Substantia nigra (tissue), 51 donors: ENCODE measurements at places on chromosomes 16 and 17.

DNA sequence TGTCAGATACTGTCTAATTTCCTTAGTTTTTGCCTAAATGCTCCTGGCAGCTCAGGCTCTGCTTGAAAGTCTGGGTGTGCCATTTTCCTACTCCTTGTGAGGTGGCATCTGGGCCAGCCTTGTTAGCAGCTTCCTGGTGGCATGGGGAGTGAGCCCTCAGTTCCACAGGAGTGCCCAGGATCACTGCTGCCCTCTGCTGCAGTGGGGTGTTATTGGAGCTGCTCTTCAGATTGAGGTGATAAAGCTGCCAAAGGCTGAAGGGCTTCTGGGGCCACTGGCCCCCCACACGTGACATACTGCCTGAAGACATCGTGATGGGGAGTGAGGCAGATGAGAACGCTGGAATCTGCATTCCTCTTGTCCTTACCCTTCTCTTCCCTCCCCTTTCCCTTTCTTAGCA lies 27.4 kb downstream of the CEP95 start:
- DNase-seq: no peak

DNA sequence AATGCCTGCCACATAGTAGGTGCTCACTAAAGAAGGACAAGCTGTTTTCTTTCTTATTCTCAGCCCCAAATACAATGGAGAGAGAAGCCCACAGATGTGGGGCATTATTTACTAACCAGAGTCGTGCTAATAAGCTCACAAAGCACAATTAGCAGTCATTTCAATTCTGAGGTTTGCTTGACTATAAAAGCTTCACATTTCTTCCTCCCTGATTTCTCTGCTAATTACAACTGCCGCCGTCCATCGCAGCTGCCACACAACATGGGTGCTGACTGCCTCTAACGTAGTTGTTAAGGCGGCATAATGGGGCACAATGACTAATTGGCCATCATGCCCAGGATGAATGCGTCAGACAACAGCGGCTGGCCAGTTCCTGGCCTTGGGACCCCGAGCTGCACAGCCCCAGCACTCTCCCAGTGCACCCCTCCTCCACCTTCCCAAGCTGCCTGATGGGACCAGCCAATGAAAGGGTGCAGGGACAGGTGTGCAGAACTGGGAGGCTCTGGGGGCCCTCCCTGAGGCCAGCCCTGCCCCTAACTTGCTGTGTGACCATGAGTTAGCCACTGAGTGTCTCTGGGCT lies 109.2 kb downstream of the CCT6B start:
- no peak for DNase-seq

- no peak for DNase-seq
These were observed 19.1 kb downstream of the UNC13D start for GRCh38 chr17:75825149-75825552.

- no peak for DNase-seq
These were observed 16.6 kb upstream of the CBX8 start for GRCh38 chr17:79813297-79814126.

DNA sequence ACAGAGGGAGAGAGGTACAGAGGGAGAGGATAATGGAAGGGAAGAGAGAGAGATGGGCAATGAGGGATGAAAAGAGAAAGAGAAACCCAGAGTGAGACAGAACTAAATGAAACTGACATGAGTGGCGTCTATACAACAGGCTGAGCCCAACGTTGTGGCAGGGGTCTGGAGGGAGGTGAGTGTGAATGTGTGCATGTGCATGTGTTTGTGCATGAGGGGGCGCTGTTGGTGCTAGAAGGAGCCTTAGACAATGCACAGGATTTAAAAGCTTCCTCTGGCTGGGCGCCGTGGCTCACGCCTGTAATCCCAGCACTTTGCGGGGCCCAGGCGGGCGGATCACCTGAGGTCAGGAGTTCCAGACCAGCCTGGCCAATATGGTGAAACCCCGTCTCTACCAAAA lies 454.8 kb upstream of the CDH11 start:
- DNase-seq: no peak

DNA sequence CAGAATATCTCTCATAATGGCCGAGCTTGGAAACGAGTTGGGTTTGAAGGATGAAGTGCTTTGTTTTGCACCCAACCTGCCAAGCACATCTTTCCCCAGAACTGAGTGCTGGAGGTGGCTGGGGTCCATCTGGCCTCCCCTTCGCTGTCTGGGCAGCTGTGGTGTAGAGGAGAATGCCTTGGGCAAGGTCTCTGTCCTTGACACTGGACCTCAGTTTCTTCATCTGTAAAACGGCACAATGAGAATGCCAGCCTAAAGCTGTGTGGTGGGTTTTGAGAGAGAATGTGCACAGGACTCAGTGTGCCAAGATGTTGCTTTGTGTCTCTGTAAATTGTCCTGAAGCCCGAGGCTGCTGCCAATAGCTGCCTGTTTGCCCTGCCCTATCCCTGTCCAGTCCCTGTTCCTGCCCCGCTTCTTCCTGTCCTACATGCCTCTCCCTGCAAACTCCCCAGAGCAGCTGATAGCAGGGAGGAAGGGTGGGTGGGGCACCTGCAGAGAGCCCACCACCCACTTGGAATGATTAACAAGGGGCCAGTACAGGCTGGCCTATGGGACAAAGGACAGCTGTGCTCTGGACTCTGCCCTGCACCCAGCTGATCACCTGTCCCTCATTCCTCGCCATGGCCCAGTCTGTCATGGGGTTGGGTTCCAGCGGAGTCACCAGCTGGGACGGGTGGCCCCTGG lies 15.3 kb downstream of the LASP1 start:
- DNase-seq: no peak

DNA sequence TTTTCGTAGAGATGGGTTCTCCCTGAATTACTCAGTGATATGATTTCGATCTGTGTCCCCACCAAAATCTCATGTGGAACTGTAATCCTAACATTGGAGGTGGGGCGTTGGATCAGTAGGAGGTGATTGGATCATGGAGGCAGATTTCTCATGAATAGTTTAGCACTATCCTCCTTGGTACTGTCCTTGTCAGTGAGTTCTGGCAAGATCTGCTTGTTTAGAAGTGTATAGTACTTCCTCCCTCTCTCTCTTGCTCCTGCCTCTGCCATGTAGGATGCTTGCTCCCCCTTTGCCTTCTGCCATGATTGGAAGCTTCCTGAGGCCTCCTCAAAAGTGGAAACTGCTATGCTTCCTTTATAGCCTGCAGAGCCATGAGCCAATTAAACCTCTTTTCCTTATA lies 22.9 kb downstream of the PIGL start:
- no peak for DNase-seq

- DNase-seq: no peak
These were observed 36.3 kb downstream of the MYO15A start for GRCh38 chr17:18144855-18145254.

DNA sequence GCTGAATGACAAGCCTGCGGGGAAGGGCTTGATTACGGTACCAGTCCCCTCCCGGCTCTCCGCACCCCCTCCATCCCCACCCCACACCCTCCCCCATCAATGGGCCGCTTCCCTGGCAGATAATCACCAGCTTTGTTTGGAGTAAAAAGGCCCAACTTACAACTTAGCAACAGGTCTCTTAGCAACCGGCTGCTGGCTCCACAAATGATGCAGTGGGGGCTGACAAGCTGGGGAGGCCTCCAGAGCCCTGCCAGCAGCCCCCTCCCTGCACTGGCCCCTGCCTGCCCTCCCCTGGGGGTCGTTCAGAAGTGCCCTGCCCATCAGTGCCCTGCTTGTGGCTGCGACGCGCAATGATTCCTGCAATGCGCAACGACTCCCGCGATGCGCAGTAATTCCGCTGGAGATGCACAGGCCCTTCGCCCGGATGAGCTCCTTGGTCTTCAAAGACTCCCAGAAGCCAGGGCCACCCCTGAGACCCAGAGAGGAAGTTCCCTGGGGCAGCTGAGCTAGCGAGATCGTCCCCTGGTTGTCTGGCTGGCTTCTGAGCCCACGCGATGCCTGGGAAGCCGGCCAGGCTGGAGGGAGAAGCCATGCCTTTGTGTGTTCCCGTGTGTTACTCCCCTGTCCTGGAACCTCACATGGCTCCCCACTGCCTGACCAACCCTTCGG lies 23.3 kb downstream of the CPNE2 start:
- peak; percentile 87 for DNase-seq

GRCh38 chr17:38727736-38728135 lies 2.4 kb upstream of the CISD3 start:
- DNase-seq: no peak

DNA sequence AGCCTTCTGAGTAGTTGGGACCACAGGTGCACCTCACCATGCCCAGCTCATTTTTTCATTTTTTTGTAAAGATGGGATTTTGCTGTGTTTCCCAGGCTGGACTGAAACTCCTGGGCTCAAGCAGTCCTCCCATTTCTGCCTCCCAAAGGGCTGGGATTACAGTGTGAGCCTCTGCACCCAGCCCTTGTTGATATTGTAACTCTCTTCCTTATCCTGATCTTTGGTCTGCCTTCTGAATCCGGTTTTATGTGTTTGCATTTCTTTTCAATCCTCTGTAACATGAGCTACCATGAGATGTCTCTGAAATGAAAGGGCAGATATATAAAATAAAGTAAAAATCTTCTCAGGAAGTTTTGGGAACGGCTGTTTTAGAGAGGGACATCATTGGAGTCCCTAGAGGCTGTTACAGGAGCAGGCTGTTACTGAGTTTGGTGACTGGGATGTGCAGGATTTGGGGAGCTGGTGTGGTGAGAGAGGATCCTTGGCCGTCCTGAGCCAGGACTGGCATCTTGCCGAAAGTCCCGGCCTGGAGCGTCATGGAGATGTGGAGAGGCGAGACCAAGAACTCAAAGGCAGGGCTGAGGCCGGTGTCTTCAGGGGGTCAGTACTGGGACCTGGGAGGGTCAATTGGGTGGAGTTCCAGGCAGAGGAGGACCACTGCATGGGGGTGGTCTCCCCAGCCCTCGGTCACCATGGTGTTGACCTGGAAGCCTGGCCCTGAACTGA lies 39.4 kb downstream of the ATP2C2 start:
- DNase-seq: no peak

- DNase-seq: no peak
These were observed 46.4 kb downstream of the RAB11FIP4 start for GRCh38 chr17:31437720-31438400.

- DNase-seq: no peak
These were observed 1.5 kb downstream of the CASKIN1 start for GRCh38 chr16:2194852-2195321.

- no peak for DNase-seq
These were observed 272.2 kb upstream of the CCL2 start for GRCh38 chr17:33982909-33983308.

- DNase-seq: no peak
These were observed 16.4 kb upstream of the CCL23 start for GRCh38 chr17:36034127-36034526.

DNA sequence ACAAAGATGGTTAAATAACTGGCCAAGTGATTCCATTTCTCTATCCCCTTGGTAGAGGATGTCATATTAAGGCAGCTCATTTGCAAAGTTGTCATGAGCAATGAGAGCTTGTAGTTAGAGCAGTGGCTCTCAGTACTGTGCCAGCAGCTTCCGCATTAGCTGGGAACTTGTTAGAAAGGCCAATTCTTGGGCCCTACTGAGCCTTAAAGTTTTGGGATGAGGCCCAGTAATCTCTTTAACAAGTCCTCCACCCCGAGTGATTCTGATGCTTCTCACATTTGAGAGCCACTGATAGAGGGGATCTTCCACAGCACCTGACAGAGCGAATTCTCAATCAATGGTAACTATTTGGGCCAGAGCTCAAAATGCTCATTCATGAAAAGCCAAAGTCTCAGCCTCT lies 20.2 kb upstream of the CCL1 start:
- no peak for DNase-seq

DNA sequence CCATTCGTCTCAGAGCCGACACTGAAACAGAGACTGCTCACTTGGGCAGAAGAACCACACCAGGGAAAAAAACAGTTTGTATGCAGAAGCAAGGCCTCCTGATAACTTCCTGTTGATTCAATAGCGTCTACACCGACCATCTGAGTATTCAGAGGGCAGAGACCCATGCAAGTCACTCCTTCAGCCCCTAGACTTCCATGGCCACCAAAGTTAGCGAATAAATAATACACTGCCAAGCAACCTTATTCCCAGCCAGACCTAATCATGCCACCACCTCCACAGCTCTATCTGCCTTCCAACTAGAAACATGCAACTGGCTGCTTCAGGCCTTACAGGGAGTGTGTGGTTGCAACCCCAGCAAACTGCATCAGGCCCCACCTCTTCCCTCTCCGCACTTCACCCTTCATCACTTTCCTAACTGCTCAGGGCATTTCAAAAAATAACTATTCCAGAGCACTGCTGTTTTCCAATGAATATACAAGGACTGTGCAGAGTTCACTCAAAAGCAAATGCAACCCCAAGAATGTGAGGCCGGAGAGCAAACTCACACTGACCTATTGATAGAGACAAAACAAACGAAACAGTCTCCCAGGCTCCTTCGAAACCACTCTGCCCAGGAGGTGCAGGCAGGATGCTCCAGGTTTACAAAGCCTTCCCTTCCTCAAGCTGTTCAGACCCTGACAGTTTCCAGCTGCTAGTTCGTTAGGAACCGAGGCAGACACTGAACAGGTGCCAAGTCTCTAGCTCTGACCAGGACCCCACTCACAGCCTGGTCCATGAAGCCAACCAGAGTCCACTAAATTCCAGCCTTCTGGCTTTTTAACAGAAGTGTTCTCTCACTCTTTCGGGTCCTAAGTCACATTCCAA lies 3.6 kb downstream of the USP7 start:
- DNase-seq: no peak

DNA sequence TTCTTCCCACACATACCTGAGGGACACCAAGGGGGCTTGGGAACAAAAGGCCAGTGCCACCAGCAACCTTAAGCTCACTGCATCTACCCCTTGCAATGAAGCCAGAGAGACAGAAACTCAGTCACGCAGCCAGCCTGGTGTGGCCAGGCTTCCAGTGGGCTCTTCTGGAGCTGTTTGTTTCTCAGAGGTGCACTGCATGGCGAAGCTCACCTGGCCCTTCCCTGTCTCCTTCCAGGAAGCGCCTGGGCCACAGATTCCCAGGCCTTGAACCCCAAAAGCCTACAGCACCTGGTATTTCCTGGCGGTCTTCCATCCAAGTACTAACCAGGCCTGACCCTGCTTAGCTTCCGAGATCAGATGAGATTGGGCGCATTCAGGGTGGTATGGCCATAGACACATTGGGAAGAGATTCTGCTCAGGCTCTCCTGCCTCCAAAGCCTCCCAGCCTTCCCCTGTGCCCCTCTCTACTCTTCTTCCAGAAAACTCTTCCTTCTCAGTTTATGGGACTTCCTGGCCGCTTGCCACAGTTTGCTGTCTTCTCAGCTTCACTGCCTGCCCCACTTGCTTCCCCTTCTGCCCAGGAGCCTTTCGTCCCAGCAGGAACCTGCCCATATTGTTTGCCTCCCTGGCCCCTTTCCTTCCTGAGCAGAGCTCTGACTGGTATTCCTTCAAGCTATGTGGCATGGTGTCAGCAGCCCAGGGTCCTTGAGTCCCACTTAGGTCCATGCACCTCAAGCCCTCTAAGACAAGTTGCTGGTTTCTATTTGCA lies 1.6 kb downstream of the CISD3 start:
- DNase-seq: no peak

GRCh38 chr16:73921295-73921694 lies 375.3 kb upstream of the PSMD7 start:
- no peak for DNase-seq

- no peak for DNase-seq
These were observed 86.5 kb downstream of the RPA1 start for GRCh38 chr17:1916316-1916715.
